ENCODE measurements at places on chromosomes 2 and 18. TPM values are rescaled to one million over a fixed set of nuclear protein-coding genes. Genes with fewer than 3 reads are reported as not detected.

DNA sequence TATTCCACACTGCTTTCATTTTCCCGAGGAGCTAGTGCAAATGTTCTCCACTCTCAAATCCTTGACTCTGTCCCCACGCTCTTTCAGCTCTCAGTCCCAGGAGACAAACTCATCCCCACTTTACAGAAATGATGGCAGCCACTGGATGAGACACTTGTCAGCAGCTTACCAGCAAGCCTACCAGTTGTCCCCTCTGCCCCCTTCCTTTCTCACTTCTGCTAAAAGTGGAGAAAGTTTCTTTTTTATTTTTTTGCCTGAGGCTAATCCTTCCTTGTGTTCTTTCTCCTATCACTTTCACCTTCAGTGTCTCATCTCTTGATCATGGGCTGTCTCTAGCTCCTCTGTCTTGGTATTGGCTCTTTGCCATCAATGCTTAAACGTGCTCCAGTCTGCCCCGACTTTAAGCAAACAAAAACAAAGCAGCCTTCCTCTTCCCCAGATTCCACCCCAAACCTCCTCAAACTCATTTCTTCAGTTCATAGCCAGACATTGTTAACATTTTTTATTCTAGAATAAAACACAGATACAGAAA, 64.5 kb downstream of the TTC32 start:
- DNase-seq, result no peak

GRCh38 chr18:50315100-50315871, 27.8 kb upstream of the CXXC1 start:
- no peak for DNase-seq

DNA sequence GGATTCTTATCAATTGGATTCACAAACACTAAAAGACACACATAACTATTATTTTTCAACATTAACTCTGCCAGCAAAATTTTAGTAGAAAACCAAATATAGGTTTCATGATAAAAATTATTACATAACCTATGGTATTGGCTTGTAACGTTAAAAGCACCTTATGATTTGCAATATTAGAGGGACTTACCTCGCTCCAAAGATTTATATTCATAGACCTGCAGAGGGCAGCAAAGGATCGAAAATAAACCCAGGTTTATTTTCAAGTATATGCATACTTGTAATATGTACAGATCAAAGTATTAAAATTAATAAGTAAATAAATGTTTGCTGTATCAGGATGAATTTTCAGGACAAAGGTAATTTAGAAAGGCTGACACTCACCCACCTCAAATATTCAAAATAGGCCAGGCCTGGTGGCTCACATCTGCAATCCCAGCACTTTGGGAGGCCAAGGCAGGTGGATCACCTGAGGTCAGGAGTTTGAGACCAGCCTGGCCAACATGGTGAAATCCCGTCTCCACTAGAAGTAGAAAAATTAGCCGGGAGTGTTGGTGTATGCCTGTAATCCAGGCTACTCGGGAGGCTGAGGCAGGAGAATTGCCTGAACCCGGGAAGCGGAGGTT, 45.3 kb downstream of the LRPPRC start:
- DNase-seq, result no peak

DNA sequence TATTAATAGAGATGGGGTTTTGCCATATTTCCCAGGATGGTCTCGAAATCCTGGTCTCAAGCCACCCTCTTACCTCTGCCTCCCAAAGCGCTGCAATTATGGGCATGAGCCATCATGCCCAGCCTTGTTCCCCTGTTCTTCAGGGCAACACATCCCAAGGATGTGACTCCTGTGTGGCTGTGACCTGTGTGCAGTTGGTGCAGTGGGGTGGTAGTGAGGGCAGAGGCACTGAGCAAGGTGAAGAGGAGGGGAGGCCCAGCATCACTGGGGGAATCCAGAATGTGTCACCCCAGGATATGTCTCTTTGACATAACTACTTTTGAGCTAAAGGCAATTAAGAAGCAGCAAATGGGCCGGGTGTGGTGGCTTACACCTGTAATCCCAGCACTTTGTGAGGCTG, 23.4 kb downstream of the CENPA start:
- DNase-seq, result no peak

GRCh38 chr18:8744656-8745055, 39.3 kb downstream of the MTCL1 start:
- DNase-seq, result no peak

GRCh38 chr2:156429211-156429610, 7.0 kb upstream of the GPD2 start:
- no peak for DNase-seq

GRCh38 chr18:8946066-8946838, 156.2 kb upstream of the NDUFV2 start:
- DNase-seq, result no peak

DNA sequence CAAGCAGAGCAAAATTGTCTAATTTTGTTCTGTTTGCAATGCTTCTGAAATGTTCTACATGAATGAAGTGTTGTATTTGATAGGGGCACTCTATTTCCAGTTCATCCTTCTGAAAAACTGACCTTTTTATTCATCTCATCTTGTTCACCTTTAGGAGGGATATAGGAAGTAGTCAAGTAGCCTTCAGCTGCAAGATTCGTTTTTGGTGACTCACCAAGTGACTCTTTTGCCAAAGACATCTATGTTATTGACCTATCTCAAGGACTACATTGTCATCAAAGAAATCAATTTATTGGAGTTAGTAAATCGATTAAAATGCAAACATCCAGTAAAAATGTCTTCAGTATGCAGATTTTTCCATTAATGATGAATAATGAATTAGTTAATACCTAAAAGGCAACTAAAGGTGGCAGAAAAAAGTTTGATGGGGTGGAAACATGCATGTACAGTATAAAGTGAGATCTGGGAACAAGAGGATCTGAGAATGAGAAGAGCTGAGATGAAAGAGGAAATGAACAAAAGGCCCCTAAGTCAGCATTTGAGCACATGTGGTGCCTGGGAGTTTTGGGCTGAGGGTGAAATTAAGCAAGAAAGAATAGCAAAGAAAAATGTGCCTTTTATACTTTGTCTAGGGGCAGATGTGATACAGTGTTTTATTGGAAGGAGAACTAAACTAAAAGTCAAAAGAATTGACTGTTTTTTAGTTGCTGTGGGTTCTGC, 255.1 kb upstream of the LINC00305 start:
- DNase-seq, result no peak

- peak; percentile 20 for DNase-seq
Measured at GRCh38 chr2:63055226-63056106, 4.8 kb downstream of the OTX1 start.

GRCh38 chr18:55327454-55327853, 260.5 kb downstream of the TCF4 start:
- no peak for DNase-seq

DNA sequence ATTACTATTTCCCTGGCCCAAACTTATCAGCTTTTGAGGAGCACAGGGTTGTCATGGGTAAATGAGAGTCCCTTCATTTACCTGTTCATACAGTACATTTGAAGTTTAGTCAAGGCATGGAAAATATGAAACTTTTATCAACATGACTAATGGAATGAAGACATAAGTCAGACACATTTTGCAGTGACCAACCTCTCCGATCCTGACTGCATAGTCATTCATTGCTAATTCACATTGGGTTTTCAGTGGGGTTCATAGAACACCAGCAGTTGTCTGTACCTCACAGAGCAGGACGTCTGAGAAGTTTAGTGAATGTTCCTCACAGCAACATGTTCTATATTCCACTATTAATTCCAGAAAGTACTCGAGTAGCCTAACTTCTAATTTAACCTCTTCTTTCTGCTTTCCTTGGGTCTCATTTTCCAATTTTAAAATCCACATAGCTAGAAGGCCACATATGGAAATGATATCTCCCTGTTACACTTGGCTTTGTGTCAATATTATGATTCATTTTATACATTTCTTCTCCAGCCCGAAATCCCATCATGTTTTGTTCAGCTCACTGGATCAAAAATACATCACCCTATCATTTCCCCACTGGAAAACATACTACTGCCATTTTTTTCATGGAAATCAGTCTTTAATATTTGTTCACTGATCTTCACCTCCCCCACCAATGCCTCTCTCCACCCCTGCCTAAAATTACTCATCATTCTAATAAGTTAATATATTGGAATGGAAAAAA, 65.9 kb downstream of the CDH20 start:
- no peak for DNase-seq

DNA sequence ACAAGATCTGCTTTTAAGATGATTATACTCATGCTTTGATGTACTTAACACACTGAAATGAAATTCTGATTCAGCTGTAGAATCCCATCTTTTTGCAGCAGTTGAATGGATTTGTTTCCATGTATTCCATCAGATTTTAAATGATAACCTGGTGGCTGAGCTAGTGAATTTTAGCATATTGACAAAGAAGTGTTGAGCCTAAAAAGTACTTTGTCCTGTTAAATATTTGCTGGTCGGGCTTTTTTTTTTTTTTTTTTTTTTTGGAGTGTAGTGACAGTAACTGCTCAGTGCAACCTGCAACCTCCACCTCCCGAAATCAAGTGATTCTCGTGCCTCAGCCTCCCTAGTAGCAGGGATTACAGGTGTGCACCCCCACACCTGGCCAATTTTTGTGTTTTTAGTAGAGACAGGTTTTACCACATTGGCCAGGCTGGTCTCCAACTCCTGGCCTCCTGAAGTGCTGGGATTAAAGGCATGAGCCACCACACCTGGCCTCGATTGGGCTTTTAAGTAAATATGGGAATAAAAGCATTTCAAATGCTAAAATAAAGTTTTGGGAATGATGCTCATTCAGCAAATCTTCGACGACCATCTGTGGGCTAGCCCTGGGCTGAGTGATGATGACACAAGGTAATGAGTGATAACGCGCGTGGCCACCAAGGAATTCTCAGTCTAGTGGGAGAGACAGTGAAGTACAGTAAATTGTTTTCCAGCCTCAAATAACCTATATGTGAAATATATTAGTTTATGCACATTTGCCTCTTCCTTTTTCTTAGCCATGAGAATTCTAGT, 2.2 kb downstream of the ELP2 start:
- no peak for DNase-seq

- no peak for DNase-seq
Measured at GRCh38 chr18:68098655-68099054, 582.1 kb upstream of the DSEL start.

- DNase-seq, result no peak
Measured at GRCh38 chr2:49259926-49260325, 105.6 kb upstream of the FSHR start.

GRCh38 chr18:59478591-59478990, 119.5 kb upstream of the LMAN1 start:
- no peak for DNase-seq

- DNase-seq, result no peak
Measured at GRCh38 chr2:214465363-214466146, 54.7 kb downstream of the VWC2L start.

DNA sequence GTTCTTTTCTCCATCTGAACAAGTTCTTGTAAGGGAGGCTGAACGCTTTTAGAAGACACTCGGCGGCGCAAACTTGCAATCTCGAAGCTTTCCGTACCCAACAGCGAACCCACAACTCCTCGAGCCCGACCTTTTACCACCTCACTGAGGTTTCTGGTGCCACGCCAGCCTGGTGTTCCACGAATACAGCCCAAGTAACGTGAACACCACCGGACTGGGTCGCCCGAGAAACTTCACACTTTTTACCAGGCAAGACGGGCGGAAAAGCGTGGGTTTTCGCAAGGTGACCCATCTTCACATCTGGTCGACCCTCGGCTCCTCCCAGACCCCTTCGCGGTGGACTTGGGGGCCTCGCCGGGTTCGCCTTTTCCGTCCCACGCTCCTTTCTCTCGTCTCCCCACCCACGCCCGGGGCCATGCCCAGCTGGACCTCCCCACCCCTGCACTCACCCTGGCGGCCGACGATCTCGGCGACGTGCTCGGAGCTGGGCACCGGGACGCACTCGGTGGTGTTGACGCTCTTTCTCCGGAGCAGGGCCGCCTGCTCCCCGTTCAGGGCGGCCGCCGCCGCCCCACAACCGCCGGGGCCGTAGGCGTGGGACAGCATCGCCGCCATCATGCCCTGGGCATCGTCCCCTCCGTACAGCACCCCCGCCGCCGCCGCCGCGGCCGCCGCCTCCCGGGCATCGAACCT, 1.2 kb downstream of the MEX3C start:
- DNase-seq, result peak; percentile 66

- no peak for DNase-seq
Measured at GRCh38 chr2:220147161-220148038, 520.0 kb downstream of the SLC4A3 start.

DNA sequence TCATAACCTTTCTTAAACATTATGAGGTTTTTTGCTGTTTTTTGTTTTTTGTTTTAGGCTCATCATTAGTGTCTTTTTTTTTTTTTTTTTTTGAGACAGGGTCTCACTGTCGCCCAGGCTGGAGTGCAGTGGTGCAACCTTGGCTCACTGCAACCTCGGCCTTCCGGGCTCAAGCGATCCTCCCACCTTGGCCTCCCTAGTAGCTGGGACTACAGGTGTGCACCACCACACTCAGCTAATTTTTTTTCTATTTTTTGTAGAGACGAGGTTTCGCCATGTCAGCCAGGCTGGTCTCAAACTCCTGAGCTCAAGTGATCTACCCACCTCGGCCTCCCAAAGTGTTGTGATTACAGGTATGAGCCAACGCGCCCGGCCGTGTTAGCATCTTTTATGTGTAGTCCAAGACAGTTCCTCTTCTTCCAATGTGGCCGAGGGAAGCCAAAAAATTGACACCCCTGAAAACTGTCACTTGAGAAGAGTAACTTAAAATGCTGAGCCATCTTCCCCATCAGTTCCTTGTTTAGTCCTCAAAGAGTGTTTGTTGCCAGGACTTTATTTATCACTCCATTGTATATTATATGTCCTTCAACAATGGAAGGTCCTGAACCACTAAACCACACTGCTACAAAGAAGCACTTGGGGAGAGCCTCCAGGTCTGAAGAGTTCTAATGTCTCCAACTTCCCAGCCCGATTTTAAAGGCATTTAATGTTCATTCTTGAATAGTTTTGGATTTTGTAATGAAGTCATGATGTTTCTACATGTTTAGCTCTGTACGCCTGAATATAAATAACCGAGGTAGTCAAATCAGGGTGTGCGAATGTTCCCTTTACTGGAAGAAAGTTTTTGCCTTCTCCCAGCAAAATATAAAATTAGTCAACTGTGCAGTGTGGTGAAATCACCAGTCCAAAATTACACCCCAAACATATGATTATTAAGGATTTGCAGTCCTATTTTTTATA, 26.4 kb downstream of the ZNF516 start:
- no peak for DNase-seq

- DNase-seq, result no peak
Measured at GRCh38 chr2:218631837-218632236, 24.1 kb downstream of the PLCD4 start.

- DNase-seq, result no peak
Measured at GRCh38 chr2:141534666-141535362, 596.0 kb downstream of the LRP1B start.

- DNase-seq, result no peak
Measured at GRCh38 chr2:38765551-38765950, 12.5 kb upstream of the GEMIN6 start.

Gene ST8SIA3
- 0.06 TPM for total RNA-seq

Gene SFTPB
- total RNA-seq, result not detected

Gene RAB6C
- not detected for total RNA-seq

Gene DIS3L2
- total RNA-seq, result 8.1 TPM

Gene IL1R2
- 5.5 TPM for total RNA-seq

Gene C2orf78
- not detected for total RNA-seq

Gene DNAJC5G
- not detected for total RNA-seq

Gene LCT
- total RNA-seq, result not detected

Gene DAPL1
- not detected for total RNA-seq

Gene TMEM200C
- total RNA-seq, result 1.2 TPM
